ENCODE measurements at places on chromosomes 7 and 10.

DNA sequence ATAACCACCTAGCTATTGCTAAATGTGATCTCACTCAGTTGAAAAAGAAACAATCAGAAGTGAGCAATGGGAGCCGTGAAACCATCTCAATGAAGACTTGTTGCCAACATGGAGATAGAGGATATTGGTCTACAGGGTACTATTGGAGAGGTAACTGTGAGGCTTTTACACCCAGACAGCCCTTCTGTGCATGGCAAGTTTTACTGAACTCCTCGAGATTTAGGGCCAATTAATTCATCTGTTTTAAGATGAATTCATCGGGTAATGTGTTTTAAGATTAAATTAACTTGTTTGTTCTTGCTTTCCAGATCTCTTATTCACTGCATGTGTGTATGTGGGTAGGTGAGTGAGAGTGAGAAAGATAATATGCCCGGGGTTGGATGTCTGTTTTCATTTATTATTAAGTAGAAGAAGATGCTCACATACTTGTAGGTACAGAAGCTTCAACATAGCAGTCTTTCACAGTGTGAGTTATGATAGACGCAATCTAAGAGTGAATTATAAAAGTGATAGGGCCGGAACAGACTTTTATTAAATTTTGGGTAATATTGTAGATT, 323.8 kb downstream of the EXOC4 start:
- DNase-seq: no peak

- DNase-seq: no peak
Measured at GRCh38 chr10:122188706-122189105, 82.4 kb upstream of the BTBD16 start.

- DNase-seq: no peak
Measured at GRCh38 chr10:48589266-48589665, 15.6 kb downstream of the ARHGAP22 start.

GRCh38 chr7:20790375-20790774, 3.7 kb upstream of the SP8 start:
- no peak for DNase-seq

GRCh38 chr10:76504823-76505222, 1073.4 kb downstream of the LRMDA start:
- DNase-seq: no peak

- DNase-seq: no peak
Measured at GRCh38 chr10:67308912-67309311, 383.1 kb downstream of the LRRTM3 start.

GRCh38 chr10:127563718-127564553, 14.8 kb downstream of the NPS start:
- no peak for DNase-seq

GRCh38 chr10:98154076-98154475, 19.6 kb downstream of the R3HCC1L start:
- DNase-seq: no peak

DNA sequence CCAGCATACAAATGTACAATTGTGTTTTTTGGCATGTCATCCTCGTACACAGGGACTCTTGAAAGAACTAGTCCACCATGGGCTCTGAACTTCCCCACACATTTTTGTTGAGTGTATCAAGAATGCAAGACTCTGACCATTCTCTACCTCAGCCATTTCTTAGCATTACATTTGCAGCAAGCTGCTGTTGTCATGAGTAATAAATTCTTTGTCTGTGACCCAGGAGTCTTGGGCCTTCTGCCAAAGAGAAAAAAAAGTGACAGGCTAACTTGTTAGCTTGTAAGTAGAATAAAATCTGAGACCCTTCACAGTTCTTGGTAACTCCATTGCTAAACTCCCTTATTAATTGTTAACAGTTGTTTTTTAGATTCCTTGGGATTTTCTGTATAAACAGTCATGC, 542.3 kb upstream of the MBL2 start:
- DNase-seq: no peak

DNA sequence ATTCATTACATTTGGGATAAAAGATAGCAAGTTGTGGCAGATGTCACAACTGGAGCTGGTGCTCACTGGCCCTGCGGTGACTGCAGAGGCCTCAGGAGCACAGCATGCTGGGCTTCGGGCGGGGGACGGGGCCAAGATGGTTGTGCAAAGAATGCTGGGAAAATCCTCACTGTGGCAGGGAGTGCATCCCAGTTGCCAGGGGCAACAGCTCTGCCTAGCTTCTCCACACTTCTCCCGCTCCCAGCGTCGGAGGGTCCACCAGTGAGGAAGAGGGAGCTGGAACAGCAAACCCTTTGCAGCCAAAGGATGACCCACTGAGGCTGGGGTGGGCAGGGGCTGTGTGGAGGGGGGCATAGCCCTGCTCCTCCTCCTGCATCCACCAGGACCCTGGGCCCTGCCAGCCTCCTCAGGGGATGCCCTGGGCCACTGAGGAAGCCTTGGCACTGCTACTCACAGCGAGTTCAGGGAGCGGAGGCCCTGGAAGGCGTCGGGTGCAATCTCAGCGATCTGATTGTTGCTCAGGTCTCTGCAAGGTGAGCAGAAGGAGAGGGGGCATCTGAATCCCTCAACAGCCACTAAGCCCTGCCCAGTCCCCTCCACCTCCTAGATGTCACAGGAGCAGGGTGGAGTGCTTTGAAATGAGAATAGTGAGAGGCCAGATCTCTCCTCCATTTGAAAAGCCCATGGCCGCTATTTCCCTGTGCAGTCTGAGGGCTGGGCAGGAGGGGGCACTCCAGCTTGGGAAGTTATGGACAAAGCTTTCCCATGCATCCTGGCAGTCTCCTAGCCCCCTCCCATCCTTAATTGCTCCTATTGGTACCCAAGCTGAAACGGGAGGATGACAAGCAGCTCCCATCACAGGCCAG, 126.5 kb downstream of the SLIT1 start:
- DNase-seq: no peak

GRCh38 chr7:41711283-41712064, 8.6 kb upstream of the INHBA start:
- DNase-seq: no peak

- no peak for DNase-seq
Measured at GRCh38 chr7:99001482-99002147, 123.3 kb downstream of the TRRAP start.

- DNase-seq: no peak
Measured at GRCh38 chr7:155530601-155531000, 15.8 kb downstream of the CNPY1 start.

DNA sequence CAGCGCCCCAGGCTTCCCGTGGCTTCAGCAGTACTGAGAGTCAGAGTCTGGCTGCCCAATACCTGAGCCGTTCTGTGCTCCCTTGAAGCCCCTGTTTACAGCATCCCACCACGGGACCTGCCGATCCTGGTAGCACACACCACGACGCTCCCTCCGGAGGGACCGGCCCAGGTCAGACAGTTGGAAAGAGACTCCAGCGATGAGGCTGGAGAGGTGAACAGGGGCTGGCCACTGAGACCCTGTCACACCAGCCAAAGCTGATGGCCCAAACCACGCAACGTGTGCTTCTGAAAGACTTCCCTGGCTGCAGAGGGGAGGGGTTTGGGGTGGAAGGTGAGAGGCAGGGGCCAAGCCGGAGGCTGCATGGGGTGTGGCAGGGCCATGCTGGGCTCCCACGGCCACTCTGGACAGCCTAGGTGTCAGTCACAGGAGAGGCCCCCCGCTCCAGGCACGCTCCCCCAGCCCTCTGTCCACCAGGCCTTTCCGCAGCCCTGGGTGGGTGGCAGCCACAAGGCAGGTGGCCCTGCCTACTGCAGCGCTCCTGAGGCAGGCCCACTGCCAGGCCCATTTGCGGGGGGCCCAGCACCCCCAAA, 140.2 kb upstream of the CHST15 start:
- DNase-seq: no peak

DNA sequence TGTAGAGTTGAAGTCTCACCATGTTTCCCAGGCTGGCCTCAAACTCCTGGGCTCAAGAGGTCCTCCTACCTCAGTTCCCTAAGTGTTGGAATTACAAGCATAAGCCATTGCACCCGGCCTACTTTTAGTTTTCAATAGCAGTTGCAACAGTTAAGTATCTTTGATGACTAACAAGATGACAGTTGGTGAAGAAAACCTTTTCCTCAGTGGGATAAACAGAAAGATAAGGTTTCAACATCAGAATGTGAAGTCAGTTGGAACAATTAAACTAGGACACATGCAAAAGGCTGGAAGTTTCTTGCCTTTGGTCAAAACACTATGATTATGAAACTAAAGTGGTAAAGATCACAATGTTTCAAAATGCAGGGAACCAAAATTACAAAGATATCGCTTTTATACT, 169.2 kb downstream of the ZNF438 start:
- no peak for DNase-seq

DNA sequence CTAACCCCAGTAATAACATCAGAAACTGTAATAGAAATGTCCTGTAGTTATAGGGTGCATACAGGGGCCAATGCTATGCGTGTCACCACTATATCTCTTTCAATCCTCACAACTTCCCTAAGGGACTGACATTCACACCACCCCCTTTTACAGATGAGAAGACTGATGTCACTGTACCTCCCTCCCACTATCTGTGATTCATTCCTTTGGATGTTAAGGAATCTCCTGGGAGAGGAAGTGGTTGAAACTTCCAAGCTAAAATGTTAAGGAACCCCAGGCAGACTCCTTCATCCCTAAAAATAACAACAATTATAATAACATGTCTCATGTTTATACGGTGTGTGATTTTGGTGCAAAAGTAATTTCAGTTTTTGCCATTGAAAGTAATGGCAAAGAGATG, 5.4 kb downstream of the COL13A1 start:
- no peak for DNase-seq

DNA sequence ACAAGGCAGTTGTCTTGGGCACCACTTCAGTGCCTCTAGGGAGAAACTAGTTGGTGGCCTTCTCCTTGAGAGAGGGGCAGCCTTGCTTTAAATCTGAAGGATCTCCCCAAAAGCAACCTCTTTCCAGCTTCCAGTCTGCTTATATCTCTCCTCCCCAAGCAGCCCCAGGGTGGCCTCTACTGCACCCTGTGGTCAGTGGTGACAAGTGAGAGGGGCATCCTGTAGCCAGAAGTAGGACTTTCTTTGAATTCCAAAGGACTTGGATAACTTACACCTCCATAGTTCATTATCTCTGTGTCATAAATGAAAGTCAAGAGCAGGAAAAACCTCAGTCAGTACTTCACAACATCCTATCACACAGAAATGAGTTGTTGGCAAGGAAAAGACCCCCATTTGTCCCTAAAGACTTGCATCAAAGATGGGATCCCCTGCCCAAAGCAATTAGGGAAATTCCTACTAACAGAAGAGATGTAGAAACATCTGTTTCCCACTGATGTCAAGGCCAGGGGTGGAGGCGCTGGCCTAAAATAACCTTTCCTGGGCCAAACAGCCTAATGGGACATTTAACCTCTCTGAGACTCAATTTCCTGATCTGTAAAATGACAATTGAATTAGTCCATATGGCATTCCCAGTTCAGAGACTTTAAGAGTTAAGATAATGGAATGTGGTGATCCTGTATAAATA, 44.0 kb upstream of the ANKRD1 start:
- no peak for DNase-seq

GRCh38 chr10:3889961-3890522, 105.0 kb upstream of the KLF6 start:
- no peak for DNase-seq

DNA sequence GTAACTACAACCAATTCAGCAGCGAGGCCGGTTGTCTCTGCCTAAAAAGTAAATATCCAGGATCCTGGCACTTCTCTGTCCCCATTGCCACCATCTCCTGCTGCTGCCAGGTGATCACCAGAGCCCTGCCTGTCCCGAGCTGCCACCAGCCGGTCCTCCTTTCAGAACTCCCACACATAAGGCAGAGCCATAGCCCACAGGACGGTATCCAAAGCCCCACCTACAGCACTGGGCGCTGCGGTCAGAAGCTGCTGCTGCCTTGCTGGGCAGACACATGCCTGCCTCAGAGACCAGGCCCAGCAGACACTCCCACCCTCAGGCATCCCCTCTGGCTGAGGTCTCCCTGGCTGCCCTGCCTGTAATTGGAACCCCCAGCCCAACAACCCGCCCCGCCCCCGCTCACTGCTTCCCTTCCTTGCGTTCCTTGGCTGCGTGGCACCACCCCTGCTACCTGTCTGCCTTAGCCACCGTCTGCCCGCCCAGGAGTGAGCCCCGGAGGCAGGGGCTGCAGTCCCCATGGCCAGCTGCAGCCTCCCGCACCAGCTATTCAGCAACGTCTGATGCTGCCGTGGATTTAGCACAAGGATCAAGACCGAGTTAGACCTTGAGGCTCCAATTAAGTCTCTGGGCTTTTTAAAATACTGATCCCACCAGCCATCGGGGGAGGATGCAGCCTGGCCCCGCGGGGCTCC, 100.7 kb downstream of the CYTH3 start:
- no peak for DNase-seq

DNA sequence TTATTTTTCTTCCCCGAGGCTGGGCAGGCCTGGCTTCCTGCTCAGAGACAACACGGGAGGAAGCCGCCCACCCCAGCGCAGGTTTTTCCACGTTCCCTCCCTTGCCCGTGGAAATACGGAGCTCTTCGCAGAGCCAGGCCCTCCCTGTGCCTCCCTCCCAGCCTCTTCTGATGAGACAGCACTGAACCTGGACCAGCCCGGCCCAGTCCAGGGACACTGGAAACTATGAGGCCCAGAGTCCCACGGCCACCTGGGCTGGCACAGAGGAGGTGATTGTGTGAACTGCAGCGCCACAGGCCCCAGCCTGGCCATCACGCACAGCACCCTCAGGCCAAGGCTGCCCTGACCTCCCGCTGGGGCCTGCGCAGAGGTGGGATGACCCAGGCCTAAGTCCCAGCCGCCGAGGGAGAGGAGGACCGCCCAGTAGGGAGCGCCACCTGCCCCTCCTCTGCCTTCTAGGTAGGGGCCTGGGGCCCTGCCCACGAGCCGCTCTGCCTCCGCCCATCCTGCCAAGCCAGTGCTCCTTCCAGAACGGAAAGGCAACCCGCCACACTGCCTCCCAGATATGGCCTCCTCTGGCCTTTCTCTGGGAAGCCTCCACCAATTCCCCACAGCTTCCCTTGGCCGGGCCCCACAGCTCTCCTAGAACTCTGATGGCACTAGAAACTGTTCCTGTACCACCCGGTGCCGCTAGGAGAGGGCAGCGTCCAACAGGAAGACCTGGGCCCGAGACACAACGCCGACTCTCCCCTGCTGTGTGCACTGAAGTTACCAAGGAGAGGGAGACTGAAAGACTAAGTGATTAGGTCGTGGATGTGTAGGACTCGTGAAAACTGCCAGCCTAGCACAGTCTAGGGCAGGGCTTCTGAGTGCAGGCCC, 57.2 kb downstream of the PROSER2 start:
- no peak for DNase-seq

DNA sequence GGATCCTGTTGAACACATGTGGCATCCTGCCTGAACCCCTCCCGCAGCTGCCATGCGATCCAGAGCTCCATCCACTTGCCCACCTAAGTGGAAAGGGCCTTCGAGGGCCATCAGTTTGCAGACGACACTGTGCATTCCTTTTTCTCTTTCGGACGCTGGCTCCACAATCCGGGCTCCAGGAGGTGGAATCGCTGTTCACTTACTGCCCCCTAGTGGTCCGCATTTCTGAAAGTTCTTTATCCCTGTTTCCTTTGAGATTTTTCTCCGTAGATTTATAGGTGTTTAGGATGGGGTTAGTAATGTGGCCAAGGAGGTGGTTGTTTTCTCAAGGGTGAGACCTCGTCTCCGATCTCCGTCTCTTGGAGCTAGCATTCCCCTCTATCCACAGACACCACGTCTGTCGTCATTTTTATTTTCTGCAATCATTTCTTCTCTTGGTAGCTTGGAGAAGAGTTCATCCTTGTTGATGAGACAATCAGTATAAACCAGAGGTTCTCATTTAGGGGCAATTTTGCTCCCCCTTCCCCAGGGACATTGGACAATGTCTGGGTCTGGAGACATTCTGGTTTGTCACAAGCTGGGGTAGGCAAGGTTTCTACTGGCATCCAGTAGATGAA, 204.6 kb downstream of the ARHGAP21 start:
- no peak for DNase-seq

Measured in esophagus squamous epithelium (tissue), 5 donors.